HT1080 (cell line): ENCODE measurements at places on chromosomes 4 and X. TPM values are rescaled to one million over a fixed set of nuclear protein-coding genes. Genes with fewer than 3 reads are reported as not detected.

PNCK gene
- not detected in 2 replicates for total RNA-seq

HGFAC gene
- not detected in 2 replicates for total RNA-seq

SSX5 gene
- not detected in 2 replicates for total RNA-seq

VCX3B gene
- 1.2 and 3.8 TPM in 2 replicates for total RNA-seq

DNA sequence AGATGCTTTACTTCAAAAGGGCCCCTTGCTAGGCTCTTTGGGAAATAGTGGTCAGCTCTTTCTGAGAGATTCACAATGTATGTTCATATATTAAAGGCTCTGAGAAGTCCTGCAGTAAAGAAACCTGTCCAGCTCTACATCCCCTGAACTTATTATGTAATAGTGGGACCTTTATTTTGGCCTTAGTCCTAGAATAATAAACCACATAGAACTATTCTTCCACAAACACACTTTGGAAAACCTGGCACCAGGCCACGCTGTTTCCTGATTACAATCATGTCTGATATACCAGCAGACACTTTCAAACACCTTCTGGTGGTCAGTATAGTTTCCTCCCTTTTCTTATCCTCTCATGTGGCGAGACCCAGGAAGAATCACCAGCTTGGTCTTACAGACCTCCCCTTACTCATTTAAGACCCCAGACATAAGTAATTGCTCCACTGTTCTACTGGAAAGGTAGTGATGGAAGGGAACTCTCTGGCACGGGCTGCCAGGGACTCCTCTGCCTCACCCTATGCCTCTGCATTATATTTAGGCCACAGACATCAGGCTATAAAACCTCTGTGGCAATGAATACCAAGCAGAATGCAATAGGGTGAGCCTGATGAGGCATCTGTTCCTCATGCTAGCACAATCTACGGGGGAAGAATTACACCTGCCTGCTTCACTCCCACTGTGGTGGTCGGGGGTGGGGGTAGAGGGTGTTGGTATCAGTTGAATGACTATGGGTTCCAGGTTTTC is 5.7 kb upstream of the PPEF1 start:
- peak; percentile 21 for DNase-seq

- no peak for DNase-seq
Observed at GRCh38 chr4:1592709-1593417, 91.2 kb downstream of the FAM53A start.

GRCh38 chr4:160141206-160141605 is 1038.3 kb downstream of the RAPGEF2 start:
- DNase-seq: no peak

GRCh38 chrX:53362449-53362848 is 60.0 kb downstream of the SMC1A start:
- DNase-seq: no peak

GRCh38 chr4:133711817-133712216 is 489.8 kb downstream of the PABPC4L start:
- DNase-seq: peak; percentile 20

DNA sequence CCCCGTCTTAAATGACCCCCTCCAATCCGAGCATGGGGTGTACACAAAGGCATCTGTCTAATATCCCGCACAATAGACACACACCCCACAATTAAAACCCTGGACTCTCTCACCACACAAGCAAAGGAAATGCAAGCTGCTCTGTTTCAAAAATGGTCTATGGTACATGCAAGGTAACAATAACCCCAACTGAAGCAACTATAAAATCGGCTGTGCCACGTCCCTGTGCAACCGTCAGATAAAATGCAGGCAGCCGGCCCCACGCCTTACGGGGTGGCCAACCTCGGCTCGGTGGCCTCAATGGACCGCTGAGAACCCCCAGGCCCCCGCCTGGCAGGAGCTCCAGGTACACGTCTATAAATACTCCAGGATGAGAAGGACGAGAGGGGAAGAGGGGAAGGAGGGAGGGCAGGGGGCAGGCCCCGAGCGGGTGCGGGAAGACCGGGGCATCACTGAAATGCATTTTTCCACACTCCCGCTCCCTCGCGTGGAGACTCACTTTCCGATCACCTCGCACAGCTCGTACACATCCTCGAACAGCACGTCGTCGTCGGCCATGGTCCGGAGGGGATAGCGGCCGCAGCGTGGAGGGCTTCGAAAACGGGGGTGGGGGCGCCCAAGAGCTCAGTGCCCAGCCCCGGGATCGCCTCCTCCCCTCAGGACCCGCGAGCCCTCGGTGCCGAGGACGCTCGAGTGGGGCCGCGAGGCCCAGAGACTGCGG is 763 bp downstream of the CASK start:
- DNase-seq: peak; percentile 5
